ENCODE measurements at places on chromosomes 1 and 21.

GRCh38 chr1:36691374-36691773, 208.7 kb upstream of the CSF3R start:
- no peaks in the 10 kb centered on the region for H3K4me1 ChIP-seq
- H3K36me3 ChIP-seq, result no peaks in the 10 kb centered on the region
- no peak overlapping the region for H3K4me3 ChIP-seq
- DNase-seq, result no peak
- H3K27me3 ChIP-seq, result peaks cover 33% of the 10 kb centered on the region

- H3K27ac ChIP-seq, result peak overlapping the region; percentile 85
- H3K4me1 ChIP-seq, result peaks cover 27% of the 10 kb centered on the region
- no peaks in the 10 kb centered on the region for H3K36me3 ChIP-seq
- no peaks in the 10 kb centered on the region for H3K27me3 ChIP-seq
Observed at GRCh38 chr1:172270605-172271004, 149.9 kb upstream of the C1orf105 start.

- DNase-seq, result no peak
- H3K4me3 ChIP-seq, result no peak overlapping the region
- no peaks in the 10 kb centered on the region for H3K27me3 ChIP-seq
- H3K27ac ChIP-seq, result no peak overlapping the region
- H3K36me3 ChIP-seq, result peaks cover 6% of the 10 kb centered on the region
- H3K4me1 ChIP-seq, result no peaks in the 10 kb centered on the region
Observed at GRCh38 chr1:52753169-52753568, 26.9 kb downstream of the ZYG11B start.

GRCh38 chr1:16443975-16444770, 3.6 kb downstream of the NECAP2 start:
- peaks cover 51% of the 10 kb centered on the region for H3K36me3 ChIP-seq
- peaks cover 50% of the 10 kb centered on the region for H3K4me1 ChIP-seq
- no peak overlapping the region for H3K4me3 ChIP-seq
- no peaks in the 10 kb centered on the region for H3K27me3 ChIP-seq

GRCh38 chr1:102961549-102961948, 146.8 kb downstream of the COL11A1 start:
- H3K36me3 ChIP-seq, result no peaks in the 10 kb centered on the region
- H3K27ac ChIP-seq, result no peak overlapping the region
- DNase-seq, result no peak

DNA sequence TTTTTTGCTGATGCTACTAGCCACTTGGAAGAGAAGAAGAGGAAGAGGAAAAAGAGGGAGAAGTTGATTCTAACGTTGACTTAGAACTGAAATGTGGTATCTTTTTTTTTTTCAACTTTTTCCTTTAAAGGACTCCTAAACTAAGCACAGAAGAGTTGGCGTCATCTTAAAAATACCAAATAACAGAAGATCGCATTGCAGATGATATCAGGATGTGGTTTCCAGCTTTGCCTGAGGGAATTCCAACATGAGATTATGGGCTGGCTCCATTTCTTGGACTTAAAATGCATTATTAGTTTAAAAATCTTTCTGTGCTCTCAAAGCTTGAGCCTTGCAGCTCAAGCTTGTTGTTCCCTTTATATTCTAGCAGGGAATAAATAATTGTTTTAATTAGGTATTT, 29.8 kb downstream of the WDR3 start:
- no peaks in the 10 kb centered on the region for H3K4me1 ChIP-seq
- H3K36me3 ChIP-seq, result peaks cover 39% of the 10 kb centered on the region
- H3K27me3 ChIP-seq, result no peaks in the 10 kb centered on the region
- DNase-seq, result no peak
- no peak overlapping the region for H3K4me3 ChIP-seq

- H3K27ac ChIP-seq, result no peak overlapping the region
- H3K4me1 ChIP-seq, result no peaks in the 10 kb centered on the region
- no peak for DNase-seq
- no peaks in the 10 kb centered on the region for H3K36me3 ChIP-seq
Observed at GRCh38 chr1:177790566-177790965, 179.3 kb downstream of the SEC16B start.

DNA sequence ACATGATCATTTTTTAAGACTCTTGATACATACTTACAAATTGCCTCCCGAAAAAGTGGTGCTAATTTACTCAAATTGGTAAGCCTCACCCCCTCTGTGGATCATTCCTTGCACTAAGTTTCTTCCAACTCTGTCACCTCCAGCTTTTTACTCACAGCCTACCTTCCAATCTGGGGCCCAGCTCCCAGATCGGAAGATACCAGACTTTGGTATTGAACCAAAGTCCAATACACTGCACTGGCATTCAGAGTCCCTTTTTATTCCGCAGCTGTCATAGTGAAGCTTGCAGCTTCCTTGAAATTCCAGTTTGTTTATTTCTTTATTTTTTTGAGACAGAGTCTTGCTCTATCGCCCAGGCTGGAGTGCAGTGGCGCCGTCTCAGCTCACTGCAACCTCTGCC, 1.8 kb upstream of the LAMTOR5 start:
- H3K4me3 ChIP-seq, result peak overlapping the region; percentile 13
- no peak for DNase-seq
- H3K36me3 ChIP-seq, result peaks cover 11% of the 10 kb centered on the region
- peaks cover 32% of the 10 kb centered on the region for H3K4me1 ChIP-seq
- H3K27ac ChIP-seq, result no peak overlapping the region

- H3K4me3 ChIP-seq, result no peak overlapping the region
- no peaks in the 10 kb centered on the region for H3K36me3 ChIP-seq
- no peaks in the 10 kb centered on the region for H3K4me1 ChIP-seq
- DNase-seq, result no peak
Observed at GRCh38 chr1:47951026-47951425, 46.2 kb downstream of the TRABD2B start.

DNA sequence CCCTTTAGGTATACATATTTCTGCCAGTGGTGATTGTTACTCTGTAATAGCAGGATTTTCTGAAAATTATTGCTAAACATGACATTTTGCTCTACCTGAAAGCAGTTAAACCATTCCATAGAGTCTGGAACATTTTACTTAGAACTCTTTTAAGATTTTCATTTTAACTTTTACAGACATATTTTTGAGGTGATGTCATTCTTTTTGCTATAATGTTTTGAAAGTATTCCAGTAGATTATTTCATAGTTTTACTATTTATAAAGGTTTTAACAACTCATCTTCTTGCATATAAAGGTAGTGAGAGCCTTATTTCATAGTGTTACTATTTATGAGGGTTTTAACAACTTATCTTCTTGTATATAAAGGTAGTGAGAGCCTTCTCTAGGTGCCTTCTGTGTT, 42.9 kb downstream of the PTBP2 start:
- H3K27ac ChIP-seq, result no peak overlapping the region
- no peaks in the 10 kb centered on the region for H3K27me3 ChIP-seq
- no peak overlapping the region for H3K4me3 ChIP-seq
- H3K4me1 ChIP-seq, result no peaks in the 10 kb centered on the region
- peaks cover 23% of the 10 kb centered on the region for H3K36me3 ChIP-seq

- peak; percentile 14 for DNase-seq
- no peaks in the 10 kb centered on the region for H3K27me3 ChIP-seq
- H3K4me3 ChIP-seq, result no peak overlapping the region
- peak overlapping the region; percentile 45 for H3K27ac ChIP-seq
Observed at GRCh38 chr1:43443197-43443946, 10.4 kb downstream of the HYI start.

- H3K27ac ChIP-seq, result no peak overlapping the region
- H3K36me3 ChIP-seq, result peaks cover 57% of the 10 kb centered on the region
- H3K4me3 ChIP-seq, result no peak overlapping the region
- DNase-seq, result no peak
- no peaks in the 10 kb centered on the region for H3K4me1 ChIP-seq
Observed at GRCh38 chr1:193221651-193222050, 35.2 kb upstream of the B3GALT2 start.

GRCh38 chr1:84000954-84001495, 2.1 kb upstream of the TTLL7 start:
- no peaks in the 10 kb centered on the region for H3K36me3 ChIP-seq
- H3K4me3 ChIP-seq, result no peak overlapping the region
- no peak for DNase-seq

DNA sequence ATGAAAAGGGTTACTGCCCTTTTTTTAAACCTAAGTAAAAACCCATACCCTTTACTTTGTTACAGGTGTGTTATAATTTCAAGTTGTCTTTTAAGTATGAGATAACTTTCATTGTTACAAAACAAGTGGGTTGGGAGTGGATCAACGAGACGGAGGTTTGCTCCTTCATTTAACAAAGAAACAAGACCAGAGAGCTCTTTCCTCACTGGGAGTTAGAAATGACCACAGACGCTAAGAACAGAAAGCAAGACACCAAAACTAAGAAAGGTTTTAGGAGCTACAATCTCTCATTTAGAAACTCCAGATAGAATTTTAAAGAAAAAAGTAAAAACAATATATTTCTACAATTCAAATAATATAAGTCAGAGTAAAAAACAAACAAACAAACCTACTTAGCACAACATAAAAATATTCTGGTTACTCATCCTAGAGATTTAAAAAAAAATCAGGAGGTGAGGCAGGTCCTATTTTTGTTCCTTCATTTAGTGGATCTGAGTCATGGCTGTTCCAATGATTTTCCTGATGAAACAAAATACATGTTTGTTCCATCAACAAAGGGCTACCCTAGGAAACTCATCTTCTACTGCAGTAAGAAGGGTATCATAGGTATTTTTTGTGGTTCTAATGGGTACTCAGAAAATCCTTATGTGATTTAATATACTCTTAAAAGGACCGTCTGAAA, 33.0 kb downstream of the APP start:
- H3K27me3 ChIP-seq, result no peaks in the 10 kb centered on the region
- DNase-seq, result no peak
- no peak overlapping the region for H3K27ac ChIP-seq
- no peaks in the 10 kb centered on the region for H3K36me3 ChIP-seq

- DNase-seq, result no peak
- peaks cover 93% of the 10 kb centered on the region for H3K27me3 ChIP-seq
- peaks cover 47% of the 10 kb centered on the region for H3K4me1 ChIP-seq
- H3K36me3 ChIP-seq, result peaks cover 29% of the 10 kb centered on the region
- peak overlapping the region; percentile 70 for H3K4me3 ChIP-seq
- H3K27ac ChIP-seq, result peak overlapping the region; percentile 77
Observed at GRCh38 chr1:63321066-63321784, 1.1 kb upstream of the FOXD3 start.

- no peaks in the 10 kb centered on the region for H3K4me1 ChIP-seq
- no peak for DNase-seq
- no peak overlapping the region for H3K27ac ChIP-seq
- H3K4me3 ChIP-seq, result no peak overlapping the region
Observed at GRCh38 chr1:63199706-63200335, 122.5 kb upstream of the FOXD3 start.

GRCh38 chr1:179205284-179205683, 24.2 kb downstream of the ABL2 start:
- no peak overlapping the region for H3K4me3 ChIP-seq
- H3K36me3 ChIP-seq, result no peaks in the 10 kb centered on the region
- H3K27me3 ChIP-seq, result no peaks in the 10 kb centered on the region

DNA sequence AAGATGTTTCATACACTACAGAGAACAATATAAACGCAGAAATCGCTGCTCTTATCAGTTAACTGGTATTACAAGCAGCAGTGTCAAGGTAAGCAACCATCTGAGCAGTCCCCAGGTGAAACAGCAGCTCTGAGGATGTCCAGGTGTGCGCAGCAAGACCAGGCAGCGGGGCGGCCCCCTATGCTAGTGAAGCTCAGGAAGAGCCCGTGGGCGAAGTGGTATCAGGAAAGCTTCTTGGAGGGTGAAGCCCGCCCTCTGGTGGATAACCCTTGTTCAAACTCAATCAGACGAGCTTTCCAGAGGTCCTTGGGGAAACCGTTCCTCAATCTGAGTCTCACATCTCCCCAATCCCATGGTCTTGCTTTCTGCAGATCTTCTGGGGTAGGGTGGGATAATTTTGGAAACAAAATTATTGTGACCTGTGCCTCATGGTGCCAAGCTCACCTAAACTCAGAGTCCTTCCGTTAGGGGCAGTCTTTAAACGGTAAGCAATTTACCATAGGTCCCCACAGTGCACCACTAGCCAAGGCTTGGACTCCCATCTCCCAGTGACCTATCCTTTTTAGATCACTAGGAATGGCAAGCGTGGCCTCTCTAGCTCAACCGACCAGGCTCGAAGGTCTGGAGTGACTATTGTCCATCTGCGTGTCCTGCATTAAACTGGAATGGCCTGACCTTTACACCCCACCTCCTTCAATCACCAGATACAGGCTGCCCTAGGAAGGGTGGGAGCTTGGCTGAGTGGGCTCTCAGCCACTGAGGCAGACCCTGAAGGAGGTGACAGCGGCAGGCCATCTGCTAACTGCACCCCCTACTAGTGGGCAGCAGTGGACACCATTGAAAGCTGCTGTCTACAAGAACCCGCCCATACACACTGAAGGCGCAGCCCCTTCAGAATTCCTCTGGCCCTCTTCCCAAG, 13.6 kb upstream of the FAM110D start:
- H3K27ac ChIP-seq, result no peak overlapping the region
- peaks cover 40% of the 10 kb centered on the region for H3K27me3 ChIP-seq
- peaks cover 7% of the 10 kb centered on the region for H3K4me1 ChIP-seq

DNA sequence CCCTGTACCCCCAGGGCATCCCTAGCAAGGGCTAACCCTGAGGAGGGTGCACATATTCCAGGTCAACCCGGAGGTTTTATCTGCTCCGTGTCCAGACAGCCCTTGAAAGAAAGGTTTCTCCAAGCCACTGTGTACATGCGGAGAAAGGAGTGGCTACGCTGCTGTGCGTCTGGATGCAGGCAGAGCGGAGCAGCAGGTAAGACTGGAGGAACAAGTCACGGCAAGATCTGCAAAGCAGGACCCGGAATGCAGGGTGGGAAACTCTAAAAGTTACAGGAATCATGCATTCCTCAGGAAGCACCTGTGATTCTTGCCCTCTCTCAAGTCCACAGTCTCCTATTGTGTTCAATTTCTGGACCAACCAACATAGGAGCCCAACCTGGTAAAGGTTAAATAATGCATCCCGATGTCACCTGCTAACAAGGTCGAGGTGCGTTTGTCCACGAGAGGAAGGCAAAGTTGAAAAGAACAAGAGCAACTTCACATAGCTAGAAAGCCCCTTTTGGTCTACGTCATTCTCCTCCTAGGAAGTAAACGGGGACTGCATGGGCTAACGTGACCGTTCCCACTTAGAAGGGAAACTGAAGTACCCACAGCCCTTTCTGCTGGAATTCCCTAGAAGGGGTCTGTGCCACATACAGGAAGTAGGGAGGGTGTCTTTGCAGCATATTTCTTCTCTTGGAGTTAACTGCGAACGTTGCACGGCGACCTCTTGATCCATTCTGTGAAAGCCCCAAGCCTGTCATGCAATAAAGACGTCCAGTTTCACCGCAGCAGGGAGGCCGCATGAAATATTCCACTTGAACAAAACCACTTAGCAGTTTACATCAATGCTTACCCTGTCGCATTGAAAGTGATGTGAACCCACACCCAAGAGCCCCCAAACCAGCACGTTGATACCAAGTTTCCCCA, 5.8 kb downstream of the TIAM1 start:
- H3K36me3 ChIP-seq, result peaks cover 33% of the 10 kb centered on the region
- H3K4me1 ChIP-seq, result peaks cover 43% of the 10 kb centered on the region
- peaks cover 11% of the 10 kb centered on the region for H3K27me3 ChIP-seq
- no peak overlapping the region for H3K27ac ChIP-seq
- no peak overlapping the region for H3K4me3 ChIP-seq
- DNase-seq, result no peak

DNA sequence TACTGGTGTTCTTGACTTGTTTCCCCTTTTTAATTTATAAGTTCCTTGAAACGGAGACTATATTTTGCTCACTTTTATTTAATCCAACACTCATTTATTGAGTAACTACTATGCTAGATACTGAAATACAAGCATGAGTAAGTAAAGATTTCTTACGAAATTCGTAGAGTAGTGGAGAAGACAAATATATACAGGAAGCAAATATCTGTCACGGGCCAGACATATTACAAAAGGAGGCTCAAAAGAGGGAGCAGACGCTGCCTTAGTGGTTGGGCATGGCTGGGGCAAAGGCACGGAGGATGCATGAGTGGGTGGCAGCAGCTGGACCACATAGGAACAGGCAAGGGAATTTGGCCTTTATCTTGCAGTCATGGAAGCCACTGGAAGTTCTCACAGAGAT, 6.8 kb downstream of the NCF2 start:
- peaks cover 51% of the 10 kb centered on the region for H3K4me1 ChIP-seq
- no peak overlapping the region for H3K27ac ChIP-seq
- peaks cover 8% of the 10 kb centered on the region for H3K36me3 ChIP-seq
- no peak overlapping the region for H3K4me3 ChIP-seq
- no peak for DNase-seq
